ENCODE measurements at places on chromosomes 7 and 10. TPM values are rescaled to one million over a fixed set of nuclear protein-coding genes. Genes with fewer than 3 reads are reported as not detected.
A peak's percentile ranks its signal among the peaks of the same experiment; 100 is the strongest.

DNA sequence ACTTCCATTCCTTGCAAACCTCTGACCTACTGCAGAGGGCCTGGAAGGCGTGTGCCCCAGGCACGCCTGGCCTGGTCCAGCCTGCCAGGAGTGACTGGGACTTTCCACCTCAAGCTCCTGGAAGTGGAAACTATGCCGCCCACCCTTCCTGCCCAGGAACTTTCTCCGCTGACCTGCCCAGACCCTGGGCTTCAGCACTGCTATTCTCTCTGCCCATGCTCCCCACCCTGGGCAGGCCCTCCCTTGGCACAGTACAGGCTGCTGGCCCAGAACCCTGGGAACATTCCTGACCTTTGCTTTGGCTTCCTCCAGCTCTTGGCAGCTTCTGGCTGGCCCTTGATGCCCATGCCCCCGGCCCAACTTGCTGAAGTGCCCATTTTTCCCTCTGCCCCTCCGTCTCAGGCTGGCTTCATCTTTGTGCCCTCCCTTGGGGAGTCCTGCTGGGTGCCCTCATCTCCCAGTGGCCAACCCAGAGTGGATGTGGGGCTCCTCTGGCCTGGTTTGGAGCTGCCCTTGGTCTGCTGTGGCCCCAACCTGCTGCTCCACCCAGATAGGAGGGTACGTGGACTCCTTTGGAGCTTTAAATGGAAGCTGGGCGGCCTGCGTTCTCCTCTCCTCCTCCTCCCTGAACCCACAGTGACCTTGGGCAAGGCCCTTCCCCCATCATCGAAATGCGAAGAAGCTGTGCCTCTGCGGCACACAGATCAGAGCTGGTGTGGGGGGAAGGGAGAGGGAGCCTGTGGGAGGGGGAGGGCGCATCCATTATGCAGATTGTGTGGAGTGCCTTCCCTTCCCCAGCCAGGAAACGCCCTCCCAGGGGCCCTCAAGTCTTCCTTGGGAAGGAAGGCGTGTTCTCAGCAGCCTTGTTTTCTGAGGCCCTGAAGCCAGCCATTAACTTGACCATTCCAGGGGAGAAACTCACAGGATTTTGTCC lies 3.4 kb downstream of the MMRN2 start:
- no peak for DNase-seq

- no peak for DNase-seq
Measured at GRCh38 chr7:36684954-36685353, 39.3 kb downstream of the AOAH start.

The FRMPD2 gene
- not detected for total RNA-seq

GRCh38 chr10:521261-522250 lies 167.9 kb downstream of the DIP2C start:
- no peak for DNase-seq

The PRPF18 gene
- total RNA-seq: 15.5 TPM

The MACC1 gene
- 18.2 TPM for total RNA-seq

GRCh38 chr7:101436857-101437576 lies 74.3 kb downstream of the COL26A1 start:
- DNase-seq: no peak

GRCh38 chr7:100472121-100472851 lies 6.7 kb downstream of the TSC22D4 start:
- no peak for DNase-seq

The SPACDR gene
- total RNA-seq: not detected

GRCh38 chr10:27240212-27241009 lies at the start of gene ACBD5:
Gene ACBD5 (minus strand): TSS chr10:27240797. CDS start chr10:27240688, 109 bp downstream.
- peak; percentile 71 for DNase-seq

The FGL2 gene
- total RNA-seq: 23.3 TPM

The MUC12 gene
- not detected for total RNA-seq

- no peak for DNase-seq
Measured at GRCh38 chr7:22214000-22214399, 143.0 kb downstream of the RAPGEF5 start.

- no peak for DNase-seq
Measured at GRCh38 chr7:47557694-47558670, 23.9 kb downstream of the TNS3 start.

The CALHM1 gene
- total RNA-seq: not detected

The MGMT gene
- total RNA-seq: 16.6 TPM

The CACUL1 gene
- total RNA-seq: 23.7 TPM

The RASSF4 gene
- 7.4 TPM for total RNA-seq

The OR2A42 gene
- total RNA-seq: not detected

DNA sequence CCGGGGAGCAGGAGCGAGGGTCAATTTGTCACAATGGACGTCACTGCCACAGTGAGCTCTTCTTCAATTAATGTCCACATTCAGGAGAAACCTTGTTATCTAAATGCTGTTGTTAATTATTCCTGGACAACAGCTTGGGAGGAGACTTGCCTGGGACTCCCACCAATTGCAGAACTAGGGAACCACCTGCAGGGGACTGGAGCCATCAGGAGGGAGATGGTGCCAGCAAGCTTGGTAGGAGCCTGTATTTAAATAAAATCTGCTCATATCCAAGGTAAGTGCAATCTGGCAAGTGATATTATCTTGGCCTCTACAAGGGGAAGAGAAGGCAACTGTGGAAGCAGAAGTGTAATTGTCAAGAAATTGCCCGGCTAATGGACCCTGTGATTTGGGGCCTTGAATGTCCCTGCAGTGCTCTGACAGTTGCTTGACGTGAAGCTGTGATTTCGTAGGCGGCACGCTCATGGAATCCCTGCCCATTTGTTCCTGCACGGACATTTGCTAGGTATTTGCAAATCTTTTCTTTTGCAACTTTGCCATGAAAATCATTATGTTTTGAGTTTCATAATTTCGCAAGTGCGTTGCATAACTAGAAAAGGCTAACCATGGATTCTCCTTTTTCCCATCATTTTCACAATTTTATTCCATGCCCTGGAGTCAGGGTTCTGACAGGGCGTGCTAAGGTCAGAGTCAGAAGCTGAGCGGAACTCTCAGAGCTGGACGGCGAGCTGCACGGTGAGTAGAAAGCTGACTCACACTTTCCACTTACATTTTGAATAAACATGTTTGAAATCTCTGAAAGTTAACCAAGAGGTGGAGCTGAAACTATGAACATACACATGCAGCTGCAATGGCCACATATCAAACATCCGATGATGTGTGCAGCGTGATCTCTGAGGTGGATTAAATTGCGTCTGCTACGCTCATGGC lies 84.9 kb upstream of the TCERG1L start:
- no peak for DNase-seq

DNA sequence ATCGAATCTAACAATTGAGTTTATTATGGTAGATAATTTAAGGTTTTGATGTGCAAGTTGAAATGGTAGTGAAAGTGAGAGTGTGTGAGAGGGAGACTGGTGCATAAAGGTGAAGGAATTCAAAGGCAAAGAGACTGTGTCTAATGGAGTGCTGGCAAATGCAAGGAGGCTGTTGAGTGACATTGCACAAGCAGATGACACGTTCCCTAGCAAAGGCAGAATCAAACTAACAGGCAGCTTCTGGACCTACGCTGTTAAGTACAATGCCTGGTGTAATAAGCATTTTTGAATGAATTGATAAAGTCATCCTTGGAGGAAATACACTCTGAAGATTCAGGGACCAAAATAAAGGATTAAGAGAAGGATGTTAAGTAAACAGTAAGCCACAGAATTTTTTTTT lies 11.7 kb upstream of the GPR141 start:
- no peak for DNase-seq

DNA sequence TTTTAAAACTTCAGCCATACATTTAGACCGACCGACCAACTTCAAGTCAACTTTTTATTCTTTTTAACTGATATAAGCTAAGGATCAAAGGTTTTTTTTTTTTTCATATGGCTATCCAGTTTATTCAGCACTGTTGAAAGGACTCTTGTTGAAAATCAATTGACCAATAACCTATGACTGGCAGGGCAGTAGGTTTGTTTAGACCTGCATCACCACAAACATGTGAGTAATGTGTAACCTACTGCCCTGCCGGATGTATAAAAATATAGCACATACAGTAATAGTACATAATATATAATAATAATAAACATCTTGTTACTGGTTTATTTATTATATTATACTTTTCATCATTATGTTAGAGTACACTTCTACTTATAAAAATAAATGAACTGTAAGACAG lies 434.6 kb upstream of the SEMA3A start:
- no peak for DNase-seq

- no peak for DNase-seq
Measured at GRCh38 chr7:87451187-87451586, 24.3 kb downstream of the ABCB4 start.

- no peak for DNase-seq
Measured at GRCh38 chr7:98930464-98930863, 52.1 kb downstream of the TRRAP start.

The ZNF488 gene
- 1.4 TPM for total RNA-seq

DNA sequence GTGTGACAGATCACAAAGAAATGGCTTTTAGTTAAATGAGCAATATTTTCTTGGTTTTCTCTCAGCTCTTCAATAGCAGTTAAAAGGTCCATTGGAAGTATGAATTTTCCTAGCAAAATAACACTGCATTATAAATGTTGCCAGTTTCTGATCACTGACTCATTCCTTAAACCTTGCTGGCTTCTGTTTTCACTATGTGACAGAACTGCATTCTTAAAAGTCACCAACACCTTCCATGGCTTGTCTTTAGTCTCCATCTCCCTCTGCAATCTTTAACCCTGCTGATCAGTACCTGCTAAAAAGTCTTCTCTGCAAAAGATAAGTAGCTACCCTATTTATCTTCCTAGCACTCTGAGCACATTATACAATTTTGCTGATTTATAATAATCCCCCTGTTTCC lies 405.0 kb upstream of the LRRN3 start:
- DNase-seq: no peak

DNA sequence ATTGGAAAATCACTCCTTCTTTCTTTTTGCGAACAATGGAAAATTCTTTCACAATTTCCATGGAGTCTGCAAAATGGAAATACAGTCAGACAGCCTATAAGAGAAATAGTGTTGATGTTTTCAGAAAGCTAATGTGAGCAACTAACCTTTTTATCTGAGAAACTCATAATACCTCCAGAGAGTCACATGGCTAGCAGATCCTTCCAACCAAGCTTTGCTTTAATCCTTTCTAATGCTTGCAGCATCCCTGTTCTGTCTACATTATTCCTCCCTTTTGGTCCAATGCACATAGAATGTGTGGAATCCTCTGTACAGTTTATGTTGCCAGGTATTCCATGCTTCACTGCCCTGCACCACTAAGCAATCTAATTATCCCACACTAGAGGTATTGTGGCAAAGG lies 717.5 kb upstream of the LRRN3 start:
- no peak for DNase-seq

The IFT22 gene
- 12.1 TPM for total RNA-seq

GRCh38 chr10:26622891-26623290 lies 74.6 kb upstream of the PDSS1 start:
- no peak for DNase-seq

GRCh38 chr10:76560338-76560737 lies 1077.3 kb downstream of the KCNMA1 start:
- DNase-seq: no peak

The ARHGAP22 gene
- total RNA-seq: 1.7 TPM

DNA sequence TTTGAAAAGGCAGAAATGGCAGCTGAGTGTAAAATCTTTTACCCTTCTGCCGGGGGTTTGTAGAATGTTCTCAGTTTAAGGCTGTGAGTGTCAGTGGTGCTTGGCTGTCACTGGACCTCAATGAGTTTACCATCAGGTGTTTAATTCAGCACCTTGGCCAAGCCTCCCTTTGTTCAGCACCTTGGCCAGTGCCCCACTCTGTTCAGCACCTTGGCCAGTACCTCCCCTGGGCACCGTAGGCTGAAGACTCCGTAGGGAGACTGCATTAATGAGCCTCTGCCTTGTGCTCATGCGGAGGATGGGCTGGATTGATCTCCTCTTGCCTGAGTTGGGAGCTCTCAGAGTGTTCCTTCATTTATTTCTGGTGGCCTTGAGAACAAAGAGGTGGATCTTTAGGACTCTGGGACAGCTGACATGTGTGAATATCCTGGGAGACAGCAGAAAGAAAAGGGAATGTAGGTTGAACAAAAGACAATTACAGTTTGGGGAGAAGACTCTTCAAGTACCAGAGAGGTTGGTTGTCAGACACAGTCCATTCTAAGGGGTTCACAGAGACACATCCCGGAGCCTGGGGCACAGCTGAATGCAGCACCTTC lies 1.6 kb downstream of the FAM24A start:
- DNase-seq: no peak

GRCh38 chr10:98312822-98313221 lies 44.8 kb upstream of the LOXL4 start:
- no peak for DNase-seq

GRCh38 chr10:191703-192518 lies 56.7 kb downstream of the ZMYND11 start:
- no peak for DNase-seq

The HYAL4 gene
- total RNA-seq: not detected

The AGAP5 gene
- 5.9 TPM for total RNA-seq

All from esophagus squamous epithelium (tissue), 5 donors.